ENCODE measurements at places on chromosomes 1 and 21. TPM values are rescaled to one million over a fixed set of nuclear protein-coding genes. Genes with fewer than 3 reads are reported as not detected.

CACNA1S gene
- 0.05 TPM for total RNA-seq

OR2L2 gene
- 0.22 TPM for total RNA-seq

LCE1C gene
- total RNA-seq: not detected

ASCL5 gene
- total RNA-seq: 0.26 TPM

RNU1-2 gene
- total RNA-seq: 3,957 TPM

DNA sequence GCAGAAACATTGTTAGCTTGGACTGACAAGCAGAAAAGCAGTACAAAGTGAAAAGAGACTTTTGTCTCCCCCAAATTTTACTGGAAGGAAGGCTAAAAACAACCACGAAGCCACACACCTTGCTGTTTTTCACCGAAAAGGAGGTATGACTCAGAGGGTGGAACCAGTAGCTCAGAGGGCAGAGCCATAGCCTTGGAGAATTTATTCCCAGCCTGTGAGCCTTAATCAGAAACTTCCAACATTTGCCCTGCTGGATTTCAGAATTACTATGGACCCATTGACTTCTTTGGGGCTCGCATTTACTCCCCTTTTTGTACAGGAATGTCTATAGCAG is 32.0 kb downstream of the RPS6KC1 start:
- DNase-seq: no peak
- H3K27me3 ChIP-seq: no peaks in the 10 kb centered on the region
- no peak overlapping the region for H3K27ac ChIP-seq
- H3K4me1 ChIP-seq: no peaks in the 10 kb centered on the region
- H3K4me3 ChIP-seq: no peak overlapping the region

DNA sequence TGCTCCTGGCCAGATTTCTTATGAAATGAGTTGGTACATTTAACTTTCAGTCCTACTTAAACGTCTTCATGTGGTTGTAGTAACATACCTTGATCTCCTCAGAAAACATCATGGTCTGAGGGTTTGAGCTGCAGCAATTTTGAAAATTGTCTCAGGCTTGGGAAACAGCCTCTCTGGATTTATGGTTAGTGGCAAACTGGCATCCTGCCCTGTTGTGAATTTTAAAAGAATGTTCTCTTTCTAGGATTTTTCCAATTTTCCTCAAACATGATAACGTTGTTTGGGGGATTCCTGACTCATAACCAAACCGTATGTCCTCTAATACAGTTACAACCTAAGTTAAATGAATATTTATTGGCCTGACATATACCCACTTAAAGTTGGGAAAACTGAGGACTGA is 624.4 kb downstream of the LMO4 start:
- H3K36me3 ChIP-seq: no peaks in the 10 kb centered on the region
- H3K27me3 ChIP-seq: peaks cover 16% of the 10 kb centered on the region
- no peak overlapping the region for H3K27ac ChIP-seq
- peaks cover 8% of the 10 kb centered on the region for H3K4me1 ChIP-seq
- DNase-seq: no peak
- H3K4me3 ChIP-seq: no peak overlapping the region

GRCh38 chr1:56561227-56562019 is 17.9 kb downstream of the PLPP3 start:
- no peak overlapping the region for H3K27ac ChIP-seq
- H3K4me1 ChIP-seq: peaks cover 41% of the 10 kb centered on the region
- no peaks in the 10 kb centered on the region for H3K36me3 ChIP-seq
- no peaks in the 10 kb centered on the region for H3K27me3 ChIP-seq
- H3K4me3 ChIP-seq: no peak overlapping the region
